Inflammatory macrophage treated with lipopolysaccharide for 4 hours (primary cell): ENCODE measurements at places on chromosomes 4 and X.

DNA sequence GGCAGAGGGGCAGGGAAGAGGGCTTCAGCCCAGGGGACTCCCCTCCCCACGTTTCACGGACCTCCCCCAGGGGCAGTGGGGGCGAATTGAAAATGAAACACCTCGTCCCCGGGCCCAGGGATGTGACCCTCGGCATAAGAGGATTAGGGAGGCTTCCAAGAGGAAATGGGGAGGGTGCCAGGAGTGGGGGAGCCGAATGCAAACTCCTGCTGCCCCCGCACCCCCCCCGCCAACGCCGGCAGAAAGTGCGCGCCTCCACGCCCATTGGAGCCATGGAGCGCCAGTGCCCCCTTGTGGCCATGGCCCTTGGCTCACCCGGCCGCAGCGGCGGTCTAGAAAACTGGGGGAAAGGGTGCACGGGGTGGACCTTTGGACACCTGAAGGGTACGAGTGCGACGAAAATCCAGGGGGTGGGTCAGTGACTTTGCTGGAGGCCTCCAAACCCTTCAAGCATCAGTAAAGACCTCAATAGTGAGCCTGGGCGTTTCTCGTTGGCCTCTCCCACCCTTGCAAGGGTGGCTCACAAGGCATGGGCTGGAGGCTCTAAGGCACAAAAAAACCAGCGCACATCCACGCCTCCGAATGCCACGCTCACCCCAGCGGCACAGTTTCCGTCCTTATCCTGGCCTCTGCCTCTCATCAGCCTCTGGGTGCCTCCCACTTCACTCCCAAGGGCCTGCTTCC, 120.8 kb upstream of the PJA1 start:
- DNase-seq: peak; percentile 0

- no peak for DNase-seq
These were observed 12.2 kb upstream of the DUSP9 start for GRCh38 chrX:153634832-153635231.

DNA sequence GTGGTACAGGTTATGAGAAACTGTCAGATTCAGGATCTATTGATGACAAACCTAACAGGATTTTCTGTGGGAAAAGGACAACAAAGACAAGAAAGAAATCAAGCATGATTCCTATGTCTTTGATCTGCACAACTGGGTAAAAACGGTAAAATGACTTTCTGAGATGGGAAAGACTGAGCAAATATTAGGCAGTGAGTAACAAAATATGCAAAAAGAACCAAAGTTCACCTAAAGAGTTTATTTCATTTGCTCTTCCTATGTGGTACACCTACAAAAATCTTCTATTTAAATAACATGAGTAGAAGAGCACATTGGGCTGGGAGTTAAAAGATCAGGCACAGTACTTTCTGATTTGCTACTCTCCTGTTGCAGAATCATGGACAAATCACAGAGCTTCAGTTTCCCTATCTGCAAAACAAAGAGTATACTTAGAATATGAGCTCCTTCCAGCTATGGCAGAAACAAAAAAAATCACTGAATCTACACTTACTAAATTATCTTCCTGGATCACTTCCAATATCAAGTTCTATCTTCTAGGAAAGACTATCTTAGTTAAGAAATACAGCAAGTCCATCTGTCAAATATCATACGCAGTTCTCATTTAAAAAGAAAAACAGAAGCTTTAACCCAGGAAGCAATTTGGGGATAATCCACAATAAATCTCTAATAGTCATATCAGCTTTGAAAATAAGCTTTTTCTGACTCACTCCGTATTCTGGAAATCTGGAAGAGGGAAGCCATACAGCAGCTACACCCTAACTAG, 37.4 kb downstream of the NFXL1 start:
- no peak for DNase-seq

GRCh38 chr4:171087089-171087488, 726.1 kb upstream of the GALNTL6 start:
- no peak for DNase-seq

DNA sequence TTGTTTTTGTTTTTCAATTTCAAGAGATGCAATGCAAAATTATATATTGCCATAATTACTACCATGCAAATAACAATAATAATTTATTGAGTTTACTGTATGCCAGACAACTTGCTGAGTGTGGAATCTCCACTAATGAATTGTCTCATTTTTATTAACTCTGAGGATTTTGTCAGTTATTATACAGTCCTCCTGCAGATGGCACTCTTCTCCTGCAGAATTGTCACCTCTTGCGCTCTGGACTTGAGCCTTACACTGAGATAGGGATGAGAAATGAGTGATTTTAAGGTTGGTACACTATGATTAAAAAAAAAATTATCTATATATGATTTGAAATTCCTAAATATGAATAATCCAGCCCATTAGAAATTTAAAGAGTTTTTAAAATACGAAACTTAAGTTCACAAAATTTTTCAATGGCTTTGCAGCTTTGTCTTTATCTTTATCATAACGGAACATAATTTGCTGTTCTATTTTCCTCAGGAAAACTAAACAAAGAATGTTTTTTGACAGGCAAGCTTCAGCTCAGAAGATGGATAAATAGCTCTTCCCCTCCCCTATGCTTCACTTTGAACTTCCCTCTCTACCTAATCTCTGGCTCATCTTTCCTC, 12.7 kb upstream of the PAQR3 start:
- DNase-seq: peak; percentile 53

DNA sequence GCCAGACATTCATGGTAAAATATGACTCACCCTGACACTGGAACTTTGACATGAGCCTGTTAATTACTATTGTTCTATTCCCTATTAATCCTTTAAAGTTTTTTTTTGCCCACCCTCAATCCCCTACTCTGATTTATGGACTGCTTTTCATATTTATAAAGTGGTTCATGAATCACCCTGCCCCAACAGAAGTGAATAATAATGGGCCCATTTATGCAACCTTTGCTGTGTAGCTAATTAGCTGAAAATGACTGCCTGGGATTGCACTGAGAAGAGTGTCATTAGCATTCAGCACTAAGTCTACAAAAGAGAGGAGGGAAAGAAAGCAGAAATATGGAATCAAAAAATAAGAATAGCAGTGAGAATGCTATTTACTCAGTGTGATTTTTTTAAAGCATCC, 154.3 kb downstream of the COMMD8 start:
- DNase-seq: no peak

DNA sequence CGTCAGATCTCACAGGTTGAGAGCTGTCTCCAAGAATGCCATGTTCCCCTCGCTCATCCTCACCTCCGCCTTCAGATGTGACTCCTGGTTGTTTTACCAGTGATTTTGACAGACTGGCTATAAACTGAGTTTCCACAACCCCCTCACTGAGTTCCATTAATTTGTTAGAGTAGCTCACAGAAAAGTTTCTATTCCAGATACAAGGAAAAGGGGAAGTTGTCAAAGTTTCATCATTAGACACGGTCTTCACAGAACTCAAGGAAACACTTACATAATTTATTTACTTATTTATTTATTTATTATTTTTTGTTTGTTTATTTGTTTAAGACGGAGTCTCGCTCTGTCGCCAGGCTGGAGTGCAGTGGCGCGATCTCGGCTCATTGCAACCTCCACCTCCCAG, 55.7 kb upstream of the IQSEC2 start:
- DNase-seq: peak; percentile 64

DNA sequence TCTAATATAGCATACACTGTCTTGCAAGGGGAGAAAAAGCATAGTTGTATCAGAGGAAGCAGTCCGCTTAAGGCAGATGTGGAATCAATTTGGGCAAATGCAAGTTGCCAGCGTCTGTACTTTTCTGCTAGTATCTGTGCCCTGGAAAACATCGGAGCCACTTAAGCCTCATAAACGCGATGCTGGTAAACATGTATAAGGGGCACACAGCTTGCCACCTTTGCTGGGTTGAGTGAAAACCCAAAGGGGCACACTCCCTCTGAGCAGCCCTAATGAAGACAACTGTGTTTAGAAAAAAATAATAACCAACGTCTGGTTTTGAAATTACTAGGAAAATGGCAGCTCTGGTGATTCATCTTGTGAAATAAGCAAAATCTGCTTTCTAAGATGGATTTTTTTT, 24.3 kb downstream of the SMIM20 start:
- no peak for DNase-seq

DNA sequence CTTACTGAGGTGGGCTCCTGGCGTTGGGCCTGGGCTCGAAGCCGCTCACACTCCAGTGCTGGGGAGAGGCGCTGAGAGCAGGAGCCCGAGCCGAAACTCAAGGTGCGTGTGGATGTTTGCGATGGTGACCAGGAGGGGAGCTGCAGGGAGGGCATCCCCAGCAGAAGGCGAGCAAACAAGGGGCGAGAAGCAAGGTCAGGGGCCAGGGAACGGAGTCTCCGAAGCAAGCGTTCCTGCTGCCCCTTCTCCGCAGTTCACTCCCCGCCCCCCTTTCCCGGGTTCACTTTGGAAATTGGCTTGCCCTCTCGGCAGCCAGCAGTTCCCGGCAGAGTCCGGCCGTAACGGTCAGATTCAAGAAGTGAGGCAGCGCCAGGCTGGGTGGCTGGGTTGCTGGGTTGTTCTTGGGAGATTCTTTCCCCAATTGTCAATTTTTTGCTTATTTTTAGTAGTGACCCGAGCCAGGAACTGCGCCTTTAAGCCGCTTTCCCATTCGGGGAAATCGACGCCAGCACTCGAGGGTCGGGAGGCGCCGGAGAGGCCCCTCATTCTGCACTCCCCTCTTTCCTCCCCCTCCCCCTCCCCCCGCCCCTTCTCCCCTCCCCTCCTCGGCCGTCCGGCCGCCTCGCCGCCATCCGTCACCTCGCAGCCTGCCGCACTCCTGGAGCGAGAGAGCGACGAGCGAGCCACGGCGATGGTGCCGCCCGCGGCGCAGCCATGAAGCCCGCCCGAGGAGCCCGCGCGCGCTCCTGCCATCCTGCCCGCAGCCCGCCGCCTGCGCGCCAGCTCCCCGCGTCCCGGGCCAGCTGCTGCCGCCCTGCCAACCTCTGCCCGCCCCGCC, at the start of gene FRMPD3:
TSS of gene FRMPD3 (plus strand) at position 655 of the 838 bp plus-strand sequence. CDS start 76,937 bp downstream, outside the sequence.
- no peak for DNase-seq

DNA sequence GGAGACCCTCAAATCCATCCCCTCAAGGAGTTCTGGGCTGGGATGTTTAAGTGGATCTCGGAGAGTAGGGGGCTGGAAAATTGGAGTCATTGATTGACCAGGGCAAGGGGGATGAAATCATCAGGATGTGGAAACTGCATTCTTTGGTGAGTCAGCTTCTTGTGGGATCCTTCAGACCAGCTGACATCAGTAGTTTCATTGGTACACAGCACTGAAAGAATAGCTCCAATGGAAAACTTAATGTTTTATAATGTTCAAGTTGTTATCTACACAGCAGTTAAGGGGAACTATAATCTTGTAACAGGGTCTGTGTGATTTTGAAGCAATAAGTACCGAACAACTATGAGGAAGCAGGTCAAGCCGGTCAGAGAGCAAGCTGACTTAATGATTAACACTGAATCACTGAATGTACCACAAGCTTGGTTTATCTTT, 506.1 kb downstream of the RPA4 start:
- peak; percentile 77 for DNase-seq

GRCh38 chr4:135840781-135841180, 1639.2 kb upstream of the PABPC4L start:
- no peak for DNase-seq

- no peak for DNase-seq
These were observed 7.8 kb downstream of the SPATA4 start for GRCh38 chr4:176187624-176188023.

- no peak for DNase-seq
These were observed 219.2 kb downstream of the ARAP2 start for GRCh38 chr4:36024901-36025660.

- no peak for DNase-seq
These were observed 19.6 kb upstream of the CHM start for GRCh38 chrX:86066998-86067397.

GRCh38 chrX:100864657-100865391, 9.3 kb downstream of the NOX1 start:
- DNase-seq: no peak

DNA sequence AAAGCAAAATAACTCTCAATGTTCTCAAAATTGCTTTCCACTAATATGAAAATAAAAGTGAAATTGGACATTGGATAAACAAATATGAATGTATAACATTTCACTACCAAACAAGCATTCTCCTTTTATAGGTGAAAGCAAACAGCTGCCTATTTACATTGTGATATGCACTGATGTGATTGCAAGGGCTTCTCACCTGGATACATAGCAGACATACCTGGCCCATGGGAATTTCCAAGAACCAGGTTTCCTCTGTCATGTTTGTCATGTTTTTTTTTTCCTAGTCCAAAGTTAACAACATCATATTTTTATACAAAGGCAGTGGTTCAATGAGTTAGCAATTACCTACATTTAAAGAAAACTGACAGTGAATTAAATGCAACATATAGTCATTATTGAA, 228.5 kb downstream of the ANKRD50 start:
- no peak for DNase-seq

- DNase-seq: no peak
These were observed 218.5 kb downstream of the SPANXN3 start for GRCh38 chrX:143298663-143299241.

GRCh38 chr4:101238706-101239105, 108.6 kb downstream of the PPP3CA start:
- peak; percentile 54 for DNase-seq

- DNase-seq: no peak
These were observed 1.3 kb upstream of the CCNI start for GRCh38 chr4:77076889-77077635.

- no peak for DNase-seq
These were observed 14.2 kb downstream of the SEPSECS start for GRCh38 chr4:25146076-25146475.
